Lower lobe of right lung (tissue), 2 donors: ENCODE measurements at places on chromosomes 6 and 20.

GRCh38 chr20:40843251-40843650, 154.2 kb upstream of the MAFB start:
- no peaks in the 10 kb centered on the region for H3K27me3 ChIP-seq
- H3K36me3 ChIP-seq: no peaks in the 10 kb centered on the region
- H3K27ac ChIP-seq: no peak overlapping the region
- no peak for DNase-seq
- H3K4me3 ChIP-seq: no peak overlapping the region
- H3K4me1 ChIP-seq: no peaks in the 10 kb centered on the region

DNA sequence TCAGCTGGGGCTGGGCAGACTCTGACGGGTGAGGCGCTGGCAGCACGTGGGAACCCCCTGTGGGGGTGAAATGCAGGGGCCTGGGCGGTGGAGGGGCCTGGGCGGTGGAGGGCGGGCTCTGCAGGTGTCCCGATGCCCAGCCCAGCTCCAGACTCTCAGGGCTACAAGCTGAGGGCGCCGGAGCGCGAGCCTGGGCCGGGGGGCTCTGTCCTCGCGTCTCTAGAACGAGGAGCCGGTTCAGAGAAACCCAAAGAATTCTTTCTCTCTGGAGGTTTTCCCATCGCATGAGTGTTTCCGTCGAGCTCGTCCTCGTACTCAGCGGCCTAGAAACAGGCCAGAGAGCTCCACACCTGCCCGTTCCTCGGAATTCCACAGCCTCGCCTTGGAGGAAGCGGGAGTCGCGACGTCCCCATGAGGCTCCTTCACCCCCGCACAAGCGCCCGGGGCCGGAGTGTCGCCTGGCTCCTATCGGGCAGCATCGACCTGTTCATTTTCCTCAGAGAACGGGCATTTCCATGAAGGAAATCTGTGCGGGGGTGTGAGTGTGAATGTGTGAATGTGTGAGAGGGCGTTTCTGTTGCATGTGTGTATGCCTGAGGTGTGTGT, 76.9 kb downstream of the SMOC2 start:
- H3K4me1 ChIP-seq: no peaks in the 10 kb centered on the region
- no peaks in the 10 kb centered on the region for H3K36me3 ChIP-seq
- no peak overlapping the region for H3K4me3 ChIP-seq
- H3K27me3 ChIP-seq: no peaks in the 10 kb centered on the region

DNA sequence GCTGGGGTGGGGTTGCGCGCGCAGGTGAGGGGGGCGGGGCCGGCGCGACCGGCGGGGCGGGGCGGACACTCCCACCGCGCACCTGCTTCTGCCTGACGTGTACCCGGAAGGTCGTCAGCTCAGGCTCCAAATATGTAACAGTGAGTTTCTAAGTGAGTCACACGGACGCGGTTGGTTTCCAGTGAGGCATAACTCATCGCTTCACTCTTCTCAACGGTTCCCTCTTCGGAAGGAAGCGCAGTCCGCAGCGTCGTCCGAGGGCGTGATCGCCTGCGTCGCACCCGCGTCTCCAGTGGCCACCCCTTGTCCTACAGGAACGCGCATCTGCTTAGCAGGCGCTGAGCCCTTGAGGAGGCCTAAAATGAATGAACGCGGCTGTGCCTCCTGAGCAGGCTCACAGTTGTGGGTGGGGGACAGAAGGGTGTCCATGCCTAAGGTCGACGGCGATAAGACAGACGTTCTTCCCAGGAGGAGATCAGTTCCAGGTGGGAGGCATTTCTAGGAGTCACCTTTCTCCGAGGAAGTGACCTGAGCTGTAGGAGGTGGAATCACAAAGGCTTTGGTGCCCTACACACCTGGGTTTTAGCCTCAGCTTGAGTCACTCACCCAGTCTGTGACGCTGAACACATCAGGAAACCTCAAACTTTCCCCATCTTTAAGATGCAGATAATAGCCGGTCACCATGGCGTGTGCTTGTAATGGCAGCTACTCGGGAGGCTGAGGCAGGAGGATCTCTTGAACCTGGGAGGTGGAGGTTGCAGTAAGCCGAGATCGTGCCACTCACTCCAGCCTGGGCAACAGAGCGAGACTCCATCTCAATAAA, 50.9 kb upstream of the EZR start:
- no peaks in the 10 kb centered on the region for H3K27me3 ChIP-seq
- H3K4me1 ChIP-seq: peaks cover 4% of the 10 kb centered on the region
- peak overlapping the region; percentile 48 for H3K4me3 ChIP-seq
- DNase-seq: peak; percentile 92

DNA sequence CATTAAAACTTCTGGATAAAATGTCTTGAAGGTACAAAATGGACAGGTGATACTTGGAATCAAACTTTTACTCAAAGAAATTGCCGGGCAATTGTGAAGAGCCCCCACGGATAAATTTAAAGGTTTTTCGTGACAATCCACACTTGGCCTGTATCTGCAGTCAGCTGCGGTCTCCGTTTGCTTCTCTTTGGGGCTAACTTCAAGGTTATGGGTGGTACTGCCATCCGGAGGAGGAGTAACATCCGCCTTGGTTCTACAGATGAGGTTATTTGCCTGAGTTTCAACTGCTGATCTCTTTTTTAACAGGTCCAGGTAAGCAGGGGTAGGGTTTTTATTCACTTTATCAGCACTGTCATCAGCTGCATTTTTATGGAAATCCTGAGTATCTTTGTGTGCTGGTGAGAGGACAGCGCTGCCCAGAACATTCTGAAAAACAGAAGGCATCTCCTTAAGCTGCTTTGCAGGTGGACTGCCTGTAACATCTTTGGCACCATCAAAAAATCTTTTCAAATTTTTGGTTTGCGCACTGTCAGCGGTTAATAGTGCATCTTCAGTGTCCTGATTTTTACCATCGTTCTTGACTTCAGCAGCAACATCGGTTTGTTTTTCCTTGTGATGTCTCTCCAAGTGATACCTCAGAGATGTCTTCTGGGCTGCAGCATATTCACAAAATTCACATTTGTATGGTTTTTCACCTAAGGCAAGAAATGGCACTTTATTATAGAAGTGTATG, 16.9 kb downstream of the ZNF217 start:
- H3K4me3 ChIP-seq: no peak overlapping the region
- no peak overlapping the region for H3K27ac ChIP-seq
- no peaks in the 10 kb centered on the region for H3K27me3 ChIP-seq
- no peak for DNase-seq
- peaks cover 47% of the 10 kb centered on the region for H3K4me1 ChIP-seq

GRCh38 chr6:147849401-147850330, 341.2 kb downstream of the SAMD5 start:
- no peaks in the 10 kb centered on the region for H3K27me3 ChIP-seq
- H3K27ac ChIP-seq: no peak overlapping the region
- no peaks in the 10 kb centered on the region for H3K36me3 ChIP-seq
- no peak for DNase-seq
- no peak overlapping the region for H3K4me3 ChIP-seq
- H3K4me1 ChIP-seq: no peaks in the 10 kb centered on the region

DNA sequence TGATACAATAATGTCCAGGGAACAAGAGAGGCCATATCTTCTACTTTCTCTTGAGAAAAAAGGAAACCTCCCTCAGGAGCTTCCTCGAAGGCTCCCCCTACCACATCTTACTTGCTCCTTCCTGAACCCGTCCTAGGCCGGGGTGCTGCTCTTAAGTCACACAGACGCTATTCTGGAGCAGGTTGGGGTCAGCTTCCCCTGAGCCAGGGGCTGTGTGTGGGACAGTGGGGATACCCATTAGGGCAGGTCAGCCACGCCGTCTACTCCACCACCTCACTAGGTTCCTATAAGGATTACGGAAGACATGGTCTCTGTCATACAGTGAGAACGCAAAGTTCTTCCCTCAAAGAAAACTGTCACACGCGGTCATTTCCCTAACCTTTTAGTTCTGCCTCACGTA, 8.2 kb upstream of the PPP1R3G start:
- no peaks in the 10 kb centered on the region for H3K4me1 ChIP-seq
- H3K27ac ChIP-seq: no peak overlapping the region
- DNase-seq: no peak
- no peaks in the 10 kb centered on the region for H3K27me3 ChIP-seq
- no peak overlapping the region for H3K4me3 ChIP-seq

DNA sequence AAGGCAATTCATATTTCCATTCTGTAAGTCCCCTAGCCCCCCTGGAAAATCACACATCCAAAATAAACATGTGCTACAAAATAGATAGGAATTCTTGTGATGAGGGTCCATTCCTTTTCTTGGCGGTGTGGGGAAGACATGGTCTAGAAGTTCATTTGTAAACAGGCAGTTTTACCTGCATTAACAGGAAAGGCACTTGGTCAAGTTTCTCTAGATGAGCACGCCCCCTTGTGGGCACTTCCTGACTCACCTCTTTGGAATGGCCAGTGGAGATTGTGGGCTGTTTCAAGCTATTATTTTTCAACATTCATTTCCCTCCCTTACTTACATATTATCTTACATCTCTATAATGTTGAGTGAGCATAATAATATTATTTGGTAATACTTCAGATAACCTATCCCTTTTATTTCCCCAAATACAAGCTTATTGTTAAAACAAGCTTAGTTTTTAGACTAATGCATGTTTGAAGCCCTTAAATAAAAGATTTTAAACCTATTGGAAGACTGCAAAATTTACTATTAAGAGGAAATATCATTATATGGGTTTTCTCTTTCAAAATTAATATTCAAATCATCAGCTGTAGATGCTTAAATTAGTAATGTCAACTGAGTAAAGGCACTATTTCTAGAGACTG, 92.1 kb downstream of the TASP1 start:
- H3K27ac ChIP-seq: no peak overlapping the region
- H3K27me3 ChIP-seq: no peaks in the 10 kb centered on the region
- H3K4me1 ChIP-seq: no peaks in the 10 kb centered on the region
- H3K36me3 ChIP-seq: no peaks in the 10 kb centered on the region
- H3K4me3 ChIP-seq: no peak overlapping the region

GRCh38 chr6:106177786-106178185, 91.7 kb downstream of the PRDM1 start:
- H3K27me3 ChIP-seq: no peaks in the 10 kb centered on the region
- H3K4me3 ChIP-seq: no peak overlapping the region
- no peak overlapping the region for H3K27ac ChIP-seq
- no peaks in the 10 kb centered on the region for H3K4me1 ChIP-seq

- no peak for DNase-seq
- H3K27ac ChIP-seq: peak overlapping the region; percentile 61
- no peak overlapping the region for H3K4me3 ChIP-seq
- H3K27me3 ChIP-seq: no peaks in the 10 kb centered on the region
- peaks cover 22% of the 10 kb centered on the region for H3K4me1 ChIP-seq
Observed at GRCh38 chr6:14876778-14877613, 368.9 kb upstream of the JARID2 start.

- peak overlapping the region; percentile 33 for H3K27ac ChIP-seq
- no peaks in the 10 kb centered on the region for H3K27me3 ChIP-seq
- no peak overlapping the region for H3K4me3 ChIP-seq
- no peaks in the 10 kb centered on the region for H3K36me3 ChIP-seq
Observed at GRCh38 chr6:130162421-130162820, 60.3 kb downstream of the SAMD3 start.

DNA sequence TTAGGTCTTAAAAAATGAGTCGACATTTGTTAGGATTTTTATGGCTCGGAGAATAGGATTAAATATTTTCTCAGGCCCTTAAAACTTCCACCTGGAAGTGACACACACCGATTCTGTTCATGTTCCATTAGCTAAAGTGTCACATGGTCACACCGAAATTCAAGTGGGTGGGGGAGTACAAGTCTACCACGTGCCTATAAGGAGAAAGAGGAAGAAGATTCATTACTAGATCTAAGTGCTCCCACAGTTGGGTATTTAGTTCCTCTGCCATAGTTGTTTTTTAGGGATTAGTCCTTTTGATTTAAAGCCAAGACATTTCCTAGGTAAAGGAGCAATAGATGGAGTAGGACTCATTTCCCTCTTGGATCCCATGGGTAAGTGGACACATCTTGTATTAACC, 4.9 kb upstream of the TOX2 start:
- no peaks in the 10 kb centered on the region for H3K4me1 ChIP-seq
- H3K27ac ChIP-seq: no peak overlapping the region
- no peak for DNase-seq
- H3K4me3 ChIP-seq: no peak overlapping the region
- H3K36me3 ChIP-seq: no peaks in the 10 kb centered on the region
- peaks cover 10% of the 10 kb centered on the region for H3K27me3 ChIP-seq

GRCh38 chr6:159059885-159060506, 15.2 kb upstream of the TAGAP start:
- no peaks in the 10 kb centered on the region for H3K36me3 ChIP-seq
- H3K4me1 ChIP-seq: peaks cover 36% of the 10 kb centered on the region
- no peak overlapping the region for H3K4me3 ChIP-seq
- no peak overlapping the region for H3K27ac ChIP-seq
- no peaks in the 10 kb centered on the region for H3K27me3 ChIP-seq

DNA sequence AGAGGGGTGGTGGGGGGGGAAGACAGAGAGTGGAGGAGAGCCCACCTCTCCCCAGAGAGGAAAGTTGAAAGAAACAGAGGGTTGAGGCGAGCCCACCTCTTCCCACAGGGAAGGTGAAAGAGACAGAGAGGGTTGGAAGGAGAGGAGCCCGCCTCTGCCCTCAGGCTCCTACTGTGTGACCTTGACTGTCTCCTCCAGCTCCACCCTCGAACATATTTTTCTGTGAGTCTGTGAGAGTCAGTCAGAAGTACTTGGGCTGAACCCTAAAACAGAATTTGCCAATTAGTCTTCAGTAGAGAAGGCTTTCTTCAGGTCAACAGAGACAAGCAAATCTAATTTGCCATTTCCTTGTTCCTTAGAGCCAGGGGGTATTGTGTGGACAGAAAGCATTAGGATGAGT, 153.7 kb upstream of the SNX9 start:
- H3K27me3 ChIP-seq: no peaks in the 10 kb centered on the region
- H3K27ac ChIP-seq: peak overlapping the region; percentile 67
- peaks cover 30% of the 10 kb centered on the region for H3K4me1 ChIP-seq

DNA sequence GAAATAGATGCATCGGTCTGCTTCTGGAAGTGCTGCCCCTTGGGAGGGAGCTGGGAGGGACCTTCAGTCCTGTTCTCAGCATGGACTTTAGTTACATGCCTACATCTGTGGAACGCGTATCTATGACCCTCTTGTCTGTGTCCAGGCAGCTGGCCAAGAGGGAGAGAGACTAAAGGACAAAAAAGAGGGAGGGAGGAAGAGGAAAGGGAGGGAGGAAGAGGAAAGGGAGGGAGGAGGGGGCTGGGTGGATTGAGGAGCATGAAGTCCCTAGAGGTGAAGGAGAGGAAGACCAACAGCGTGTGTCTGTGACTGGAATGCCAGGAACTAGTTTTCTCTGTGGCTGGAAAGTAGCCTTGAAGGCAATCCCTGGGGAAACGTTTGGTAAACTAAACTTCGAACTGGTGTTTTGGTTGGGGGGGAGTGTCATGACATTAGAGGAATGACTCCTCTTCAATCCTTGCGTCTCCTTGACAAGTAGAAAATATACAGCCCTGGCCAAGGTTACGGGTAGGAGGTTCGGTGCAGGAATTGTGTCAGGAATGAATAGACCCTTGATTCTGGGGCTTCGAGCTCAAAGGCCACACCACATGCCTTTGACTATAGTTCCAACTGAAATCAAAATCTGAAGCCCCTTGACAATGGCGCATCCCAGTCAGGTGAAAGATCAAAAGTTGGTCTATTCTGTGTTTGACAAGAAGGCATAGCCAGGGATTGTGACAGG, 52.0 kb upstream of the PLEKHG1 start:
- H3K27ac ChIP-seq: no peak overlapping the region
- no peaks in the 10 kb centered on the region for H3K4me1 ChIP-seq
- no peaks in the 10 kb centered on the region for H3K27me3 ChIP-seq
- no peak for DNase-seq
- no peak overlapping the region for H3K4me3 ChIP-seq
